ENCODE measurements at places on chromosomes 5 and 9. TPM values are rescaled to one million over a fixed set of nuclear protein-coding genes. Genes with fewer than 3 reads are reported as not detected.

HCN1 gene
- 0.24 TPM for total RNA-seq

FBXL7 gene
- total RNA-seq, result 4.9 TPM

MEIKIN gene
- total RNA-seq, result not detected

SYK gene
- 0.72 TPM for total RNA-seq

CCL27 gene
- total RNA-seq, result 0.23 TPM

GMCL2 gene
- not detected for total RNA-seq

DBN1 gene
- total RNA-seq, result 122 TPM

PCDHGA7 gene
- total RNA-seq, result 6.1 TPM

IL3 gene
- not detected for total RNA-seq

CCDC171 gene
- total RNA-seq, result 2.9 TPM

PCDHA1 gene
- total RNA-seq, result 2.5 TPM

CBY3 gene
- not detected for total RNA-seq

CDO1 gene
- 0.98 TPM for total RNA-seq

LIX1 gene
- not detected for total RNA-seq

TPPP gene
- 0.30 TPM for total RNA-seq

GRXCR2 gene
- not detected for total RNA-seq

RNF183 gene
- total RNA-seq, result not detected

PCA3 gene
- not detected for total RNA-seq

EPB41L4B gene
- 0.45 TPM for total RNA-seq

PTGES gene
- 20.8 TPM for total RNA-seq

IL5 gene
- not detected for total RNA-seq

FKTN gene
- total RNA-seq, result 11.8 TPM

Data from A375 (cell line).